ENCODE measurements at places on chromosomes 1 and 21.
A peak's percentile ranks its signal among the peaks of the same experiment; 100 is the strongest.

DNA sequence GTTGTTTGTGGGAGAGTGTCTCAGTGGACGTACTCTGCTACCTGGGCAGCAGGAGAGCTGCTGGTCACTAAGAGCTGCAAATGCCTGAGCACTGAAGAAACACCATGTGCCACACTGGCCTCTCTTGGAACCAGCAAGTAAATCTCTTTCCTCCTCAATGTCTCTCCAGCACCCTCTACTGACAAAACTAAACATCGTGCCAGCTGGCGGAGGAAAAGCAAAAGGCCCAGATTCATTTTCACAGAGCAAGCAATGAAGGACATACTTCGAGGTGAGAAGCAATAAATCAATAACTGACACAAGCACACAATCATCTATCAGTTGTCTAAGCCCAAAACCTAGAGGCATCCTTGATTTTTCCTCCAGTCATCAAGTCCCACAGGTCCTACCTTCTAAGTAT is 78.1 kb downstream of the RERE start:
- DNase-seq, result no peak

DNA sequence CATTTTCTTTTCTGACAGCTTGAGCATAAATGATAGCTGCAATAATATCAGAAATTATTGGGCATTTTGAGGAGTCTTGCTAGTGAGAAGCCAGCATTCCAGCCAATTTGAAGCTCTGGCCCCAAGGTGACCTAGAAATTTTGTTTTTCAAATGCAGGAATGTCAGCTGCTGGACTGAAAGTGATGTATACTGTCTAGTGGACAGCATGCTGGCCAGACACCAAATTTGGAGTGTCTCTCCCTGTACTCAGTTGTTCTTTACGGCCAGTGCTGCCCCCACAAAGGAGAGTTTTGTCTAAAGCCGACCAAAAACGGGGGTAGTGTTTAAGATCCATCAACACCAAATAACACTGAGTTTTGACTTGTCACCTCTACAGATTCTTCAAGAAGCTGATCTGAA is 5.2 kb downstream of the RGS7 start:
- DNase-seq, result no peak

- DNase-seq, result no peak
Observed at GRCh38 chr1:169149555-169150286, 43.2 kb downstream of the ATP1B1 start.

DNA sequence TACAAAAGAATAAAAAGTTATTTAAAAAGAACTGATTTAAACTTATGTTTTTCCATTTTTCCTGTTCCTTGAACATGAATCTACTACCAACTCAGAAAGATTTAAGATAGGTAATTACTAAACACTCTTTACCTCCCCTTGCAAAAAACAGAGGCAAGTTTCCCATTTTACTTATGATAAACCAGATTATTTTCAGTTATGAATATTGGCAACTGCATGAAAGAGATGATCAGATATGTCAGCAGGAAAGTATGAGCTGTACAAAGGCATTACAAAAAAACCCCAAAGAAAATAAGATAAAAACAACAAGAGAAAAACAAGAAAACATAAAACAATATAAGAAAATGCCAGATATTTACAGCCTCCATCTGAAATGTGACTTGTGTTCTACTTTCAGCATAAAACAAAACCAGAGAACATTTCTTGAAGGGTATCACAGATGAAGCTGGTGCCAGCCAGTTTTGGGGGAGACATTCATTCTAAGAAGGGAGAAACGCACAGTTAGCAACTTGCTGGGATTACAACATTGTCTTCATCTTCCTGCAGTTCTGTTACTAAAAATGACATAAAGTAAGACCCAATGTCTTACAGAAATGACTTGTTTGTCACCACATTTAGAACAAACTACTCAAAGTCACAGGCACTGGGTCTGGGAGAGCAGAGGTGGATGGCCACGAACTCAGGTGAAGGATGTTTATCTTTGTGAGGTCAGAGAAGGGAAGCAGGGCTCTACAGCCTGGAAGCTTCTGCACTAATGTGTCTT is 19.1 kb downstream of the ZC3H12A start:
- no peak for DNase-seq

- peak; percentile 5 for DNase-seq
Observed at GRCh38 chr21:42009018-42009830, 936 bp downstream of the ZBTB21 start.

Measured in stimulated activated CD8-positive, alpha-beta memory T cell treated with anti-CD3 and anti-CD28 coated beads, Interleukin-4, amount 100 ng/mL, for 1 hour (primary cell).